ENCODE measurements at places on chromosomes 3 and 15.
A peak's percentile ranks its signal among the peaks of the same experiment; 100 is the strongest.

- no peak for DNase-seq
Measured at GRCh38 chr3:100419406-100419805, 18.1 kb downstream of the LNP1 start.

GRCh38 chr3:48685293-48685602 lies 467 bp downstream of the NCKIPSD start:
- DNase-seq = no peak

GRCh38 chr3:34213478-34213877 lies 415.0 kb downstream of the PDCD6IP start:
- no peak for DNase-seq

GRCh38 chr3:148641722-148642121 lies 56.0 kb upstream of the AGTR1 start:
- DNase-seq = no peak

- DNase-seq = no peak
Measured at GRCh38 chr3:50630877-50631276, 13.9 kb downstream of the MAPKAPK3 start.

- no peak for DNase-seq
Measured at GRCh38 chr3:96960661-96961330, 146.4 kb downstream of the EPHA6 start.

DNA sequence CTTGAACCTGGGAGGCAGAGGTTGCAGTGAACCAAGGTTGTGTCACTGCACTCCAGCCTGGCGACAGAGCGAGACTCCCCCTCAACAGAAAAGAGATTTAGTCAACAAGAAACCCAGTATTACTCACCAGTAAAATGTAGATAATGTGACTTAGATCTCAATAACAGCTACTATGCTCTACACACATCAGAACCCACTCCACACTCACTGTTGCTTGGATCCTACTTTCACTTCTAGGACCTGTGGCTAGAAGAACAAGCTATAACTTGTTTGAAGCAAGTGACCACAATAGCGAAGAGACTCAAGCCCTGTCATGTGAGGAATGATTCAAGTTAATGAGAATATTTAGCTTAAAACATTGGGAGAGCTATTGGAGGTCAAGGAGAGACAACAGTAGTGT lies 100.7 kb downstream of the ANXA2 start:
- DNase-seq = no peak

GRCh38 chr3:31341130-31341529 lies 191.6 kb upstream of the STT3B start:
- no peak for DNase-seq

DNA sequence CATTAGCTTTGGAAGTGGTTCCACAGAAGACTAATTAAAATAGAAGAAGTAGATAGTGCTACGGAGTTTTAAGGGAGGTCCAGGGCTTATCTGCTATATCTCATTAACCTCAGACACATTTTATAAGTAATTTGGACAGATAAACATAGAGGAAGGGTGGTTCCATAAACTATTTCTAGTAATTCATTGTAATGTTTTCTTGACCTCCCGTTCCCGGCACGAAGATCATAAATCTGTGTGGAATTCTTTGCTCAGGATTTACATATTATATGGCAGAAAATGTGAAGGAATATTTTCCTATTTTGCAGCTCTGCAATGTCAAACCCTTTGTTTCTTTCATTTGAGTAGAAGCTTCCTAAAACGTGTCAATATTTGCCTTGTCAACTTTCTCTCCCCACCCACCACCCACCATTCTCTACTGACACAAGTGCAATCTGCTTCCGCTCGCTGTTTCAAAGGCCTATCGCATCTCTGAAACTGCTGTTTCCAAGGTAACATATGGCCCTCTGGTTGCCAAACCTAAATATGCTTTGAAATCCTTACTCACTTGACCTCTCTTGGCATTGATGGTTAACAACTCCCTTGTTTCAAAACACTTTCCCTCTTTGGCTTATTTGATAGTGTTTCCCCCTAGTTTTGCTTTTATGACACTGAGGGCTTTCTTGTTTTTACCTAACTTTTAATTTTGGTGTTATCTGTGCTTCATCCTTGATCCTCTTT lies 21.4 kb upstream of the PLSCR5 start:
- no peak for DNase-seq

- no peak for DNase-seq
Measured at GRCh38 chr3:120648290-120648689, 33.7 kb downstream of the HGD start.

GRCh38 chr3:172112078-172112733 lies 72.8 kb downstream of the FNDC3B start:
- no peak for DNase-seq

- DNase-seq = no peak
Measured at GRCh38 chr3:174598885-174599439, 260.2 kb upstream of the NAALADL2 start.

- DNase-seq = no peak
Measured at GRCh38 chr3:168990134-168990533, 673.4 kb downstream of the MECOM start.

- DNase-seq = no peak
Measured at GRCh38 chr15:35174948-35175347, 89.9 kb upstream of the NANOGP8 start.

GRCh38 chr3:112759681-112760080 lies 87.0 kb downstream of the CD200R1L start:
- DNase-seq = no peak

- peak; percentile 48 for DNase-seq
Measured at GRCh38 chr3:156150434-156151066, 30.2 kb downstream of the KCNAB1 start.

- no peak for DNase-seq
Measured at GRCh38 chr15:87300146-87300545, 956.4 kb downstream of the NTRK3 start.

DNA sequence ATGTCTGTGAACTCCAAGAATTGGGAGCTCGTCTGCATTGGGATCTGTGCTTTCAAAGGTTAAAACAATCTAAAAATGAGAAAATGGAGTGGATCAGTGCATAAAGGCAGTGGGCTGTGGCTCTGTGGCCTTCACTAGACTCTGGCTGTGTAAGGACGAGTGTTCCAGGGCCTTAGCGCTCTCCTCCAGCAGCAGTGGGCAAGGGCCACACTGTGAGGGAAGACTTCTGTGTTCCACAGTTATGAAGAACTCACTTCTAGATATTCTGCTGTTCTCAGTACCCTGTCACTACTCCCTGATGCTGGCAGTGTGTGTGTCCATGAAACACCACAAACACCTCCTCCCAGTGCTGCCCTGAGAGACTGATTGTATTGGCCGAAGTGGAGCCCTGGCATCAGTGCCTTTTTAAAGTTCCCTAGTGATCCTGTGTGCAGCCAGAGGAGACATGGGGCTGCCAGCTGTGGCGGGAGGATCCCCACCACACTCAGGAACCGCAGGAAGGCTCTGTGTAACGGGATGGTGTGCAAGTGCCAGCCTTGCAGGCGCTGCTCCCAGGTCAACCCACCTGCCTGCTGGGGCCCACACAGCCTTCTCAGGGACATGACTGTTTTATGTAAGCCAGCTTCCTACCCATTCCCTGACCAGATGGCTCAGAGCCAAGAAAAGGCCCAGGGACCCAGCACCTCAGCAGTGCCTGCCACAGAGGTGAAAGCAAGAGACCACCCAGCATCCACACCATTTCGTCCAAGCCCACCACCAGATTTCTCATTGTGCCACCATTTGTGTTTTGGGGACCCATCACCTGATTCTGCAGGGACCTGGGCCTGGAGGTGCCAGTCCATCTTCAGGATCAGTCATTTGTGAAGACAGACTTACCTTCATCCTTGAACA lies 40.4 kb downstream of the ABTB1 start:
- no peak for DNase-seq

DNA sequence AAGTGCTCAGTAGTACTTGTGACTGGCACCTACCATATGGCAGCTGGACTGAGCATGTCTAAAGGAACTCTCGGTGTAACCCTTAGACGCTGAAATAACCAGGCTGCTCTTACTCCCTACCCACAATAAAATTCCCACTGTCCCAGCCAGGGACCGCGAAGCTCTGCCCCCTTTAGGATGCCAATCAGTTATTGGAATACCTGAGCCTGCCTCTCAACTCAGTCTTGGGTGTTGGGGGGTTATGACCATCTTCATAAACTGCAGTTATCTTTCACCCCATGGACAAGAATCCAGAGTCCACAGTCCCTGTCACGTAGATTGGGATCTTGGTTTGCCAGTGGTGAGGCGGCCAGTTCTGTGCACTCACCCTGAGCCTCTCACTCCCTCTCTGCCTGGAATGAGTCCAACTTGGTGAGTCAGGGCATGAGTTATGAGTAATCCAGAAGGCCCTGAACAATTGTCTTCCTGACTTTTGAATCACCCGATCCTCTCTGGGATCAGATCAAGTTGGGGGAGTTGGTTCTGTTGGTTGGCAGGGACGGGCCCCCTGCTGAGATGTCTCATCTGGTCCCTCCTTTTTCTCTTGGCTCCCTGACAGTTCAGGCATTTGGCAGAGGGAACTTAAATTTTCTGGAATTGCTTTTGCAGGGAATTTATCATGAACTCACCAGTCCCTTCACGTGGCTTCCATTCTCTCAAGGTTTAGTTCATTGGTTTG lies 120.1 kb upstream of the UBE2E1 start:
- no peak for DNase-seq

GRCh38 chr3:186400026-186400425 lies 38.0 kb upstream of the DGKG start:
- DNase-seq = no peak

- DNase-seq = peak; percentile 49
Measured at GRCh38 chr3:30437171-30437601, 169.2 kb upstream of the TGFBR2 start.

DNA sequence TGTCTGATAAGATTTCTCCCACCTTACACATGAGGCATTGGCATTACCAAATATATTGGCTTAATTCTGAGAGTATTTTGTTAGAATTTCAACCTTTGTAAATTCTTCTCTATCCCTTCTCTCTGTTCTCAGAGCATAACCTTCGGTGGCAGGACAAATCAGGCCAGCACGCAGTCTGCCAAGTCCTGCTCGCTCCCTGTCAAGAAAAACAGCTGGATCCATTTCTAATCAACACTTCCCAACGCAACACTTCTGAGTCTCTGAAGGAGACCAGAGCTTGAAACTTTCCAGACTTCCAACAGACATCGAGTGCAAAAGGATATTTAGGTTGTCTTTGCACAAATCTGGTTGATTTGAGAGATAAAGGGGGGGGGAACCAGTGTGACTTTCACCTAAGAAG lies 125.7 kb downstream of the SV2B start:
- no peak for DNase-seq

GRCh38 chr3:128415773-128416577 lies 50.7 kb downstream of the DNAJB8 start:
- DNase-seq = no peak
